Endothelial cell of umbilical vein (primary cell): ENCODE measurements at places on chromosomes 5 and 9. TPM values are rescaled to one million over a fixed set of nuclear protein-coding genes. Genes with fewer than 3 reads are reported as not detected.

The FUT7 gene
- polyA plus RNA-seq, result not detected in 2 replicates

The CCL21 gene
- polyA plus RNA-seq, result 0.17 TPM in 1 of 2 replicates, not detected in the other

The C5orf58 gene
- not detected in 2 replicates for polyA plus RNA-seq

The TNC gene
- polyA plus RNA-seq, result not detected in 2 replicates

The NME5 gene
- polyA plus RNA-seq, result 0.11 TPM in 1 of 2 replicates, not detected in the other

The C9orf153 gene
- polyA plus RNA-seq, result not detected in 2 replicates

The CDX1 gene
- polyA plus RNA-seq, result not detected in 2 replicates

The LCN9 gene
- polyA plus RNA-seq, result not detected in 2 replicates

The DROSHA gene
- polyA plus RNA-seq, result 49.1 and 53.3 TPM in 2 replicates

The NXNL2 gene
- polyA plus RNA-seq, result 0.14 TPM in 1 of 2 replicates, not detected in the other

The AK8 gene
- 0.05 and 0.06 TPM in 2 replicates for polyA plus RNA-seq

The LEAP2 gene
- 0.37 and 0.48 TPM in 2 replicates for polyA plus RNA-seq

- no peaks in the 10 kb centered on the region for H3K4me1 ChIP-seq
- no peaks in the 10 kb centered on the region for H3K36me3 ChIP-seq
- H3K4me3 ChIP-seq, result no peak overlapping the region
- no peaks in the 10 kb centered on the region for H3K27me3 ChIP-seq
These were observed 32.5 kb downstream of the HABP4 start for GRCh38 chr9:96482476-96482875.

DNA sequence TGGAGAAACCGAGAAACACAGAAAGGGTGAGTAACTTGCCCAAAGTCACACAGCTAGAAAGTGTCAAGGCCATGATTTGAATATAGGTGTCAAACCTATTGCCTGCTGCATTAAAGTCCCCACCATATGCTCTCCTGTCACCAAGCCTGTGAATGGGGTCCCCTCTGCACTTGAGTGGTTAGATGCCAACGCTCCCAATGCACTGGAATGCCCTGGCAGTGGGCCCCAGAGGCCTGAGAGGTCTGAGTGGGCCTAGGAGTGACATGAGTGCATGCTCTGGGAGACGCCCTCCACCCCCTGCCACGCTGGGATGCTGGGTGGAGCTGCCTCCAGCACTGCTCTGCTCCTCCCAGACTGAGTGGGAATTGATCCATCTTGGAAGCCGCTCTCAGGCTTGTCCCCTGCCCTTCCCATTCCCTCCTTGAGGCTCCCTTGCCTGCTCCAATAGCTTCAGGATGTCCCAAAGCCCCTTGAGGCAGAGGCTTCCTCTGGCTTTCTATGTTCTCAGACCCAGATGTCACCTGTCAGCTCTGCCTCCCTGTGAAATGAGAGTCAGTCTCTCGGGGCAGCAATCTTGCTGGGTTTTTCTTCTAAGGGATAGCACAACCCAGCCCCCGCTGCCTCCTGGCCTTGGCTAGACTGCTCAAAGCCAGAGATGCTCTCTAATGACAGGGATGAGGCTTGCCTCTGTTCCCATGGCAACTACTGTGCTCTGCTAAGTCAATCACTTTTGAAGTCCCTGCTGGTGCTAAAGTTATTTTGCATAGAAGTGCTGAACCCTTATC is 6.6 kb upstream of the ARSI start:
- no peaks in the 10 kb centered on the region for H3K4me1 ChIP-seq
- DNase-seq, result no peak
- no peaks in the 10 kb centered on the region for H3K36me3 ChIP-seq
- H3K27me3 ChIP-seq, result peaks cover 6% of the 10 kb centered on the region
- H3K27ac ChIP-seq, result no peak overlapping the region

DNA sequence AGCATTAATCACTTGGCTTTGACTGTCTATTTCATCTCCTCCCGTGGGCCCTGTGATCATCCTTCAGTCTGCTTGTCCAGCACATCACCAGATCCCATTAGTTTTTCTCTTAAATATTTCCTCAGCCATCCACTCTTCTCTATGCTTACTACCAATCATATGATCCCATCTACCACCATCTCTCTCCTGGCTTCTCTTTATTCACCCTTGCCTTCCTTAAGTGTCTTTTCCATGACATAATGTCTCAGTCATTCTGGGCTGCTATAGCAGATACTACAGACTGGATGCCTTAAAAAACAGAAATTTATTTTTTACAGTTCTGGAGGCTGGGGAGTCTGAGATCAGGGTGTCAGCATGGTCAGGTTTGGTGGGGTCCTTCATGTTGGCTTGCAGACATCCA is 208.4 kb upstream of the PPP1R2B start:
- DNase-seq, result no peak
- H3K4me3 ChIP-seq, result no peak overlapping the region
- H3K27me3 ChIP-seq, result no peaks in the 10 kb centered on the region
- H3K4me1 ChIP-seq, result no peaks in the 10 kb centered on the region

GRCh38 chr5:178564811-178565550 is 25.2 kb downstream of the COL23A1 start:
- H3K36me3 ChIP-seq, result no peaks in the 10 kb centered on the region
- no peak overlapping the region for H3K27ac ChIP-seq
- peaks cover 4% of the 10 kb centered on the region for H3K27me3 ChIP-seq
- no peak for DNase-seq

DNA sequence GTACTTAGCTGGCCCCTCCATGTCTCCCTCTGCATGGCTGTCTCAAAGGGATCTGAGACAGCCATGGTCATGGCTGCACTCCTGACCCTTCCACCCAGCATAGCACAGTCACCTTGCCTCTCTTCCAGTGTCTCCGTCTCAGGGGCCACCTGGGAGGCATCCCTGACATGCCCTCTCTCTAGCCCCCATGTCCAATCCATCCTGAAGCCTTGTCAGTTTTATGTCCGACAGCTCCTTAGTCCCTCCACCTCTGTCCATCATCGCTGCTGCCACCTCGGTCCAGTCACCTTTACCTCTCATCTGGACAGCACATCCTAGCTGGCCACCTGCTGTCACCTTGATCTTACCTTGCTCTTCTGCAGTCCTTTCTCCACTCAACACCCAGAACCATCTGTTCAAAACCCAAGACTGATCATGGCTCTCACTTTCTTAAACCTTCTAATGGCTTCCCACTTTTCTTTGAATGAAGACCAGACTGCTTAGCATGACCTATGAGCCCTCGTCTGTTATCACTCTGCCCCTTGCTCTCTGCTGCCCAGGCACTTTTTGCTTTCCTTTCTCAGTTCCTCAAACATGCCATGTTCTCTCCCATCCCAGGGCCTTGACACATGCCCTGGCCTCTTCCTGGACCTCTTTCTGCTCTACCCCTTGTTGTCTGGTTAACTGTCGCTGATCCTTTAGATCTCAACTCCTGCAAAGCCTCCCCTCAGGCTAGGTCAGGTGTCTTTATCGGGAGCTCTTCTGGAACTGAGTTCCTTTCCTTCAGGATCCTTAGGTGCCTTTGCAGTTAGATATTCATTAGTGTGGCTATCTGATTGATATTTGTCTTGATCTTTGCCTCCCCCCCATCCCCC is 181.8 kb upstream of the PITX1 start:
- H3K36me3 ChIP-seq, result no peaks in the 10 kb centered on the region
- H3K4me1 ChIP-seq, result no peaks in the 10 kb centered on the region
- H3K4me3 ChIP-seq, result no peak overlapping the region
- no peak overlapping the region for H3K27ac ChIP-seq
- no peak for DNase-seq

DNA sequence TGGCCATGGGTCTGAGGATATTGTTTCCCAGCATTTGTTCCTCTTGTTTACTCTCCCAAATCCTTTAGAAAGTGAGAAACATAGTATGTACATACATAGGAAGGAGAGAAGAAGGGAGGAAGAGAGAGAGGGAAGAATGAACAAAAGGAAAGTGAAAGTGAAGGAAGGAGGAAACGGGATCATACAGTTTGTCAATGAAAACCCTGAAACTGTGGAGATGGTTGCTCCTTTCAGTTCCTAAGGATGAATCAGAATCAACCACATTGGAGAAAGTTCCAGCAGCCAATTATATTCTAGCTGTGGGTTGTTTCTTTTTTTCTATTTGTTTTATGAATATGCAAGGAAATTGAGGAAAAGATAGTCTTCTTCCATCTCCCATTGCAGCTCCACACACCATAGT is 396.5 kb downstream of the MLLT3 start:
- H3K27me3 ChIP-seq, result no peaks in the 10 kb centered on the region
- no peak overlapping the region for H3K27ac ChIP-seq
- no peaks in the 10 kb centered on the region for H3K36me3 ChIP-seq
- H3K4me3 ChIP-seq, result no peak overlapping the region
- no peak for DNase-seq

- H3K27ac ChIP-seq, result no peak overlapping the region
- no peak for DNase-seq
- no peak overlapping the region for H3K4me3 ChIP-seq
- no peaks in the 10 kb centered on the region for H3K36me3 ChIP-seq
- no peaks in the 10 kb centered on the region for H3K27me3 ChIP-seq
- H3K4me1 ChIP-seq, result no peaks in the 10 kb centered on the region
These were observed 47.0 kb upstream of the HOMER1 start for GRCh38 chr5:79560771-79561524.

DNA sequence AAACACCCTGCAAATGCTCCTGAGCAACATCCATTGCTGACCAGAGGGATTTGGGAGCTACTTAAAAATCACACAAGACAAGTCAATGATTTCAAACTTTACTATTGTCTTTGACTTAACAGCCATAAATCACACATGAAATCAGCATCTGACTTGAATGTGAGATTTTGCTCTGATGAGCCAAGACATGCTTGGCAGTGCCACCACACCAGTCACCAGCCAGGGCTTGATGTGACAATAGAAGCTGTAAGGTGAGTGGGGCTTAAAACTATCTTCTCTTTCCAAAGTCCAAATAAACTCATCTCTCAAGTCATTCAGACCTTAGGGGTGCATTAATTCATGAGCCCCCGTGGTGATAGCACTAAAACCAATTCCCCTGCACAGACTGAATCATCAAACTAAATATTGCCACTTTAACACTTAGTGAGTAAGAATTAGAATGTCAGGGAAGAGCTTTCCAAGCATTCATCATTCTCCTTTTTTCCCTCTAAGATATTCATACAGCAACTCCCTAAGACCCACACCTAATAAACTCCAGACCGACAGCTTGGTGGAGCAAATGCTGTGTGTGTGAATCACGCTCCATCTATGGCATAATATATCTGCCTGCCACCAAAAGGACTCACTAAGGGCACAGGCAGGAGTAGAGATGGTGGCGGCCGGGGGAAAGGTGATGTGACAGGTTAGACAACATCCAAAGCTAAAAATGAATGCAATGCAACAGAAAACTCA is 119.4 kb downstream of the SPOCK1 start:
- H3K4me3 ChIP-seq, result no peak overlapping the region
- no peak for DNase-seq
- H3K4me1 ChIP-seq, result no peaks in the 10 kb centered on the region
- H3K36me3 ChIP-seq, result no peaks in the 10 kb centered on the region

GRCh38 chr9:94081864-94082463 is 2.3 kb upstream of the PTPDC1 start:
- H3K27me3 ChIP-seq, result no peaks in the 10 kb centered on the region
- no peaks in the 10 kb centered on the region for H3K36me3 ChIP-seq
- peaks cover 9% of the 10 kb centered on the region for H3K4me1 ChIP-seq
- no peak overlapping the region for H3K4me3 ChIP-seq
- DNase-seq, result no peak
- no peak overlapping the region for H3K27ac ChIP-seq

DNA sequence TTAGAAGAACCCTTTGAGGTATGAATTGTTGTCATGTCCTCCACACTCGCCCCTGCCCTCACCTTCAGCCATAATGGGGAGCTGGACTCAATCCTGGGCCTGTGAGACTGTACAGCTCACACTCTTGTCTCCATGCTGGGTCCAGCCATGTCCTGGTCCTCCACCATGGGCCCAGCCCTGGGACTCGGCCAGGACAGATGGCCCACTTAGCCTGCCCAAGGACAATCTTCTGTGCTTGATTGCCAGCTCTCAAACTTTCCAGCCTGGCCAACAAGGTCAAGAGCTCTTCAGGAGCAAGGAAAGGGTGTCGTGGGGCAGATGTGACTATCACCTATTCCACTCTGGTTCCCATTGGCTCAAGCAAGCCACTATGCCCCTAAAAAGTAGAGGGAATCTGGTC is 90.8 kb downstream of the HRH2 start:
- no peak for DNase-seq
- no peaks in the 10 kb centered on the region for H3K4me1 ChIP-seq
- no peak overlapping the region for H3K27ac ChIP-seq
- no peaks in the 10 kb centered on the region for H3K27me3 ChIP-seq

DNA sequence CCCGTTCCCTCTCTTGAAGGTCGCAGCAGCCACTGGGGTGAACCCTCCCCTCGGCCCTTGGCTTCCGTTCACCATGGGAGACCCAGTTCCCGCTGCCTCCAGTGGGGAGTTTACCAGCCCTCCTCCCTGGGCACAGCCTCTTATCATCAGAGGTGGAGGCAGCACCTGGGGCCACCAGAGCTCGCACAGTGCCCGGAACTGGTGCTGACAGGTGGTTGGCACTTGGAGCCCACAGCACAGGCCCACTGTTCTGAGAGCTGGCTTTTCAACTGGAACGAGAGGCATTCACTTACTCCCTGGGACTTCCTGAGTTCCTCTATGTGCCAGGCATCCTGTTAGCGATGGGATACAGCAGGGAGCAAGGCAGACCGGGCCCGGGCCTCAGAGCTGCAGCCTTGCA is 106.8 kb upstream of the FCN2 start:
- H3K27me3 ChIP-seq, result no peaks in the 10 kb centered on the region
- peaks cover 8% of the 10 kb centered on the region for H3K4me1 ChIP-seq
- DNase-seq, result no peak
- H3K27ac ChIP-seq, result no peak overlapping the region

GRCh38 chr5:11415751-11416150 is 488.5 kb downstream of the CTNND2 start:
- no peaks in the 10 kb centered on the region for H3K4me1 ChIP-seq
- H3K36me3 ChIP-seq, result no peaks in the 10 kb centered on the region
- no peak for DNase-seq
- H3K27me3 ChIP-seq, result no peaks in the 10 kb centered on the region

GRCh38 chr5:149719666-149720065 is 10.4 kb upstream of the PPARGC1B start:
- no peak for DNase-seq
- H3K36me3 ChIP-seq, result no peaks in the 10 kb centered on the region
- H3K27ac ChIP-seq, result no peak overlapping the region
- H3K27me3 ChIP-seq, result peaks cover 26% of the 10 kb centered on the region
- no peak overlapping the region for H3K4me3 ChIP-seq

DNA sequence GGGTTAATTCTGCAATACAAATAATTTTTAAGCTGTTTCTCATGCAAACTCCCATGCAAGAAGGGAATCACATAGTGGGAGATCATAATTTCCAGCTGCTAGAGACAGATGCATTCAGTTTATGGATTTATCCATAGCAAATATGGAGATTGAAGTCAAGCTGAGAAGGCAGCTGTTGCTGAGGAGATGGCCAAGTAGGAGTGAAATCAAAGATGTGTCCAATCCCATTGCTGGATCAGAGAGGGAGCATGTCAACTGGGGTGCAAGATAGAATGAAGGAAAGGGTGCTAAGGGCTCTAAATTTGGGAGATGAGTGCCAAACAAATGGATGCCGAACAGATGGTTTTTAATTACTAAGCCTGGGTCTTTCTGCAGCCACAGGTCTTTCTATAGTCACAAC is 504.5 kb downstream of the NFIB start:
- H3K4me3 ChIP-seq, result no peak overlapping the region
- H3K4me1 ChIP-seq, result peaks cover 4% of the 10 kb centered on the region
- H3K36me3 ChIP-seq, result no peaks in the 10 kb centered on the region
- no peak overlapping the region for H3K27ac ChIP-seq
- DNase-seq, result no peak
- no peaks in the 10 kb centered on the region for H3K27me3 ChIP-seq

GRCh38 chr5:168808051-168808616 is 229.0 kb upstream of the PANK3 start:
- DNase-seq, result no peak
- H3K4me3 ChIP-seq, result no peak overlapping the region
- no peak overlapping the region for H3K27ac ChIP-seq
- no peaks in the 10 kb centered on the region for H3K36me3 ChIP-seq
